ENCODE measurements at places on chromosomes 4 and X. TPM values are rescaled to one million over a fixed set of nuclear protein-coding genes. Genes with fewer than 3 reads are reported as not detected.

DNA sequence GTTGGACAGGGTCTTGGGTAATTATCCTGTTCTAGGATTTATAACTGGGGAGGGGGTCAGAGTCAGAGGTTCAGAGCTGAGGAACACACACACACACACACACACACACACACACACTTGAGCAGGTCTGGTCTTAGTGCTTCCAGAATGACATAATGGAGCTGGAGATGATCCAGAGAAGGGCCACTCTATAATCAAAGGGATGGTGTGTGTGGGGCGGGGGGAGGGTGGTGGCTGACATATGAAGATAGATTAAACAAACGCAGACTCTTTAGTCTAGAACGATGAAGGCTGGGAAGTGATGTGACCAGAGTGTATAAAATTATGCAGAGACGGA is 434 bp upstream of the TMEM255A start:
- peaks cover 33% of the 10 kb centered on the region for H3K27me3 ChIP-seq
- no peaks in the 10 kb centered on the region for H3K36me3 ChIP-seq
- H3K4me3 ChIP-seq, result no peak overlapping the region
- no peaks in the 10 kb centered on the region for H3K4me1 ChIP-seq
- H3K27ac ChIP-seq, result no peak overlapping the region
- DNase-seq, result no peak

DNA sequence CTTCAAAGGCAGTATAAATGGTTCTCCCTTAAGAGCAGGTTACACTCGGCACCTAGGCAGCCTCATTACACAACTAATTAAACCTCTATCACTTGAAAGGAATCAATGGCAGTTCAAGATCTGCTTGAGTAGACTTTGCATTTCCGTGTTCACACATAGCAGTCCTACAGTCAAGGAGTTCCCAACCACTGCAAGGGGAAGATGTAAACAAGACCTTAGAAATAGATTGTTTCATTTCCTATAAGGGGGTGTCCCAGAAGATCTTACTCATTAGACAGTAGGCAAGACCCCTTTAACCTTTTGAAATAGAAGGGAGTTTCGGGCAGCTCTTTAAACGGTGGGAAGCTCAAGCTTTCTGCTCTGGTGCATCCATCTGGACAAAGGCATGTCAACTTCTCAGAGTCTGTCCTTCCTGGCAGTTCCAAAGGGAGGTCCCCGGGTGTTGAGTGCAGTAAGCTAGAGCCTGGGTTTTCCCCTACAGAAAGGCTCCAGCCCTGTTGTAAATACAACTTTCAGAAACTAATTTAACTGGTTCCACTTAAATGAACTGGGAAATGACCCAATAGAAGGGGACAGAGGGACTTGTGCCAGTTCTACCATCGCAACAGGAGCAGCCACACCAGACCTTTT is 150.8 kb downstream of the RBMX2 start:
- no peak for DNase-seq
- no peak overlapping the region for H3K27ac ChIP-seq
- no peaks in the 10 kb centered on the region for H3K4me1 ChIP-seq
- peaks cover 24% of the 10 kb centered on the region for H3K27me3 ChIP-seq

DNA sequence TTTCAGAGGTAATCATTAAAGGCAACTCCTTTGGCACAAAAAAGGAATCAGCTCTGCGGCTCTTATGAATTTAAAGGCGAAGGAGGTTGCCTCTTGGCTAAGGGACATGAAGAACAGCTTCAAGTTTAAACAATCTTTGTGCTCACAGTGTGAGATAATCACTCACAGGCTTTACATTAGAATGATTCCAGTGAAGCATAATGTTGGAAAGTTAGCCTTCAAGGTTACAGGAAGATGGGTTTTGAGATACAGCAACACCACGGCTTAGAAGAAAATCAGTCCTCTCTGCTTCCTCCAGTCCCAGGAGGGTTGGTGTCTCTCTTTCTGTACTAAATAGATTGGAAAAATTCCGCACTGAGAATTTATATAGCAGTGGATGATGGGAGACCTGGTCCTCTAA is 11.6 kb upstream of the SCD5 start:
- peaks cover 11% of the 10 kb centered on the region for H3K4me1 ChIP-seq
- no peak for DNase-seq
- H3K36me3 ChIP-seq, result no peaks in the 10 kb centered on the region
- no peak overlapping the region for H3K4me3 ChIP-seq
- H3K27ac ChIP-seq, result no peak overlapping the region

Gene POLN
- 10.6 TPM for polyA plus RNA-seq
